ENCODE measurements at places on chromosomes 5 and 9.
A peak's percentile ranks its signal among the peaks of the same experiment; 100 is the strongest.

- no peak for DNase-seq
Measured at GRCh38 chr9:136024286-136024685, 63.1 kb upstream of the UBAC1 start.

DNA sequence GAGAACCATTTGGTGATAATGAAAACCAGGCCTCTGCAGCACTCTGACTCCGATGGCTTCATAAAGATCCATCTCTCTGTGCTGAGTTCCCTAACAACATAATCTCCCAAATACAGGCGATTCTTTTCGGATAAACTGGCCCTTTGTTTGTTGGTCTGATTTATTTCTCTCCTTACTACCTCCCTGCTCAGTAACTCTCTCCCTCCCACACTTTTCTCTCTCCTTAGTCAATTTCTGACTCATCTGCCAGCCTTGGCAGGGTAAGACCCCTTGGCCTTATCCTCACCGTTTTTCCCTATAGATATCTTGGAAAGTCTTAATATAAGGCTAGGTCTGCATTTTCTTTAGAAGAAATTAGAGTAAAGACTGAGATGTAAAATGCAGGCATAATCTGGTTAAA lies 128.7 kb downstream of the BRINP1 start:
- no peak for DNase-seq

GRCh38 chr5:144028058-144028457 lies 142.4 kb downstream of the YIPF5 start:
- DNase-seq = no peak

DNA sequence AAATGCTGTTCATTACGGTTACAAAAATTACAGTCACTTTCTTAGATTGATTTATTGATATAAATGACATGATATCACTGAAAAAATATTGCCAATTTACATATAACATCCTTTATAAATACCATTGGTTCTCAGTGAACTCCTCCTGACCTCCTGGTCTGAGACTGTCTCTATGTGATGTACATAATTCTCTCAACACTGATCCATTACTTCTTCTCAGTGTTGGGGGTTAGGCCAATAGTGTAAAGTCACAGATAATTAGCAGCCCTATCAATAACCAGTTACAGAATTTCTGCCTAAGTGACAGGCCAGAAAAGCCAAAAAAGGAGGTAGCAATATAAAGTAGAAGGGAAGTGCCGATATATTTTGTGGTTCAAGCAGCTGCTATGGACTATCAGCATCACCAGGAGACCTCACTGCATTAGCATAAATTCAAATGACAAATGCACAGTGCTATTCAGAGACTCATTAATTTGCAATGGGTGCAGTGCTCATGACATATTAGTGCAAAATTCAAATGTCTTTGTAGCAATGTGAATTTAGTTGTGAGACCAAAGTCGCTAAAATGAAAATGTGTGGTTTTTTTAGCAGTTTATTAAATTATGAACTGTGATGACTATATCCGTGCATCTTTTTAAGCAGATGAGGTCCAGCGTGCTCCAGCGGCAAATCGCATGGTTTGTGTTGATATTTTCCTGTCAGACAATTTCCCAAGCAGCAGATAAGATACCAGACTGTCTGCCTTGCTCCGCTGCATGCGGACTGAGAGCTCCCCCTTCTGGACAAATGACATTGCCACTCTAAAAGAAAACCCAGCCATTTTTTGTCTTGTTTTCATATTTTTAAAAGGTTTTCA lies 144.6 kb downstream of the CETN3 start:
- peak; percentile 29 for DNase-seq

DNA sequence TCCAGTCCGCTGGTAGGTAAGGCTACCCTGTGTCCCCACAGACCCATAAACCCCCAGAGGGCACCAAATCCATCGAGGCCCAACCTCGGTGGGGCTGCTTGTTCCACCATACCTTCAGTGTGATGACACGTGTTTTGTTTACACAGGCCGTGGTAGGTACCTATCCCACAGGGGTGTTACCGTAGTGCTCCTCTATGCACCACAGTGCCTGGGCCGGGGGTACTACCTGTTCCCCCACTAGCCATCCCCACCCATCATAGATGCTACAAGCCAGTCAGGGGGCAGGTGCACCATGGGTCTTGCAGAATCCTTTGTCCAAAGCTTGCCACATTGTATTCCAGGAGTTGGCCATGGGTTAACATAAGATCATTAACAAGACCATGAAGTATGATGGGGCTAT lies 796.2 kb downstream of the EFNA5 start:
- DNase-seq = no peak

DNA sequence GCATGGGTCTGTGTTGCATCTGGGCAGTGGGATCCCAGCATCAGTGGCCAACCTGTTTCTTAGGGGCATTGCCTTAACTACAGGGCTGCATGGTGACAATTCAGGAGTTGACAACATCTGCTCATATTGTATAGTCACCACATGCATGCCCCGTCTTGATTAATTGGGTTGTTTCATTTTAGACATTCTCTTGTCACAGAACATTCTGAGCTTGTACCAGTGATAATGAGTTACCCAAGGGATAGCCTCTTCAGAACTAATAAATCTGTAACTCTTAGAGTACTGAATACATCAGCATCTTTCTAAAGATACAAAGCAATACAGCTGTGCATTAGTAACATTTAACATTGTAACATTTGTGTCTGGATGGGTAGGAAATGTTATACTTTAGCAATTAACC lies 426.5 kb upstream of the CD180 start:
- no peak for DNase-seq

DNA sequence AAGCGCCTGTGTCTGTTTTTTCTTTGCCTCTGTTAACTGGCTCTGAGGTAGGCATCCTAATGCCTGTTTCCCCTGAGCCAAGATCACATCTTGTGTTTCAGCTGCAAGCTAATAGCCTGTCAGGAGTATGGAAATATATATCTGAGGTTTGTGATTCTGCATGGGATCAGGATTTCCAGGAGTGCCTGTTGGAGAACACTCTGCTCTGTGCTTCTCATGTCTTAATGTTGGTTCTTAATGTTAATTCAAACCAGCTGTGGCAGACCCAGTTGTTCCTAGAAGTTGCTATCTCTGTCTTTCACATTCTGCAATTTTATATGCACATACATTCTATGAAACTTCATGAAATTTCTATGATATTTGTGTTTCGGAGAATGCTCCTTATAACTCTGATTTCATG lies 72.1 kb downstream of the PGM5 start:
- no peak for DNase-seq

- no peak for DNase-seq
Measured at GRCh38 chr5:133581918-133582317, 30.4 kb downstream of the FSTL4 start.

Data from NCI-H1417 treated with DMSO at 0.1 percent for 48 hours (cell line).